Activated T-helper 9 cell treated with anti-CD3 and anti-CD28 coated beads, Interleukin-2, amount 50 U/mL, for 16 hours (primary cell): ENCODE measurements at places on chromosomes 5 and 9.

DNA sequence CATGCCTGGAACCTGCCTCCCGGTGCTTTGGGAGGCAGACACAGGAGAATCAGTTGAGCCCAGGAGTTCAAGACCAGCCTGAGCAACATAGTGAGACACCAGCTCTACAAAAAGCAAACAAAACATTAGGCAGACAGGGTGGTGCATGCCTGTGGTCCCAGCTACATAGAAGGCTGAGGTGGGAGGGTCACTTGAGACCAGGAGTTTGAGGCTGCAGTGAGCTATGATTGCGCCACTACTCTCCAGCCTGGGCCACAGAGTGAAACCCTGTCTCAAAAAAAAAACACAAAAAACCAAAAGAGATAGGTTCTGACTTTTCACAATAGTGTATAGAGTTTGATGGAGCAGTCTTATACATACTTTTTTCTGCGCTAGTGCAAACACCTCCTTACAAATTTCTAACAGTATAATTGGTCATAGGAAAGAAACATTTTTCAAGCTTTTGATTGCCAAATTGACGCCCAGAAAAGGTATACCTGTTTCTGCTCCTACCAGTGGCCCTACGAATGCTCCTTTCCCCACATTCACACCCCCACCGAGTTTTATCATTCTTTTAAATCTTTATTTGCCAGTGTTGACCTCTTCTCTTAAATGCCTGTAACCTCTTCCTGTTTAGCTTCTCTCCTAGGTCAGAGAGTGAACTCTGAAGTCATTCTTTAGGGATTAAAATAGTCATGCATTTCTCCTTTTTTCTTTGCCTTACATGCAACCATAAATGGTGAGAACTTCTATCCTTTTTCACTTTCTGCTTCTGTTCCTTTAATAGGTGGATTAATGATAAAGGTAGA is 7.5 kb downstream of the DOCK8 start:
- no peak for DNase-seq

DNA sequence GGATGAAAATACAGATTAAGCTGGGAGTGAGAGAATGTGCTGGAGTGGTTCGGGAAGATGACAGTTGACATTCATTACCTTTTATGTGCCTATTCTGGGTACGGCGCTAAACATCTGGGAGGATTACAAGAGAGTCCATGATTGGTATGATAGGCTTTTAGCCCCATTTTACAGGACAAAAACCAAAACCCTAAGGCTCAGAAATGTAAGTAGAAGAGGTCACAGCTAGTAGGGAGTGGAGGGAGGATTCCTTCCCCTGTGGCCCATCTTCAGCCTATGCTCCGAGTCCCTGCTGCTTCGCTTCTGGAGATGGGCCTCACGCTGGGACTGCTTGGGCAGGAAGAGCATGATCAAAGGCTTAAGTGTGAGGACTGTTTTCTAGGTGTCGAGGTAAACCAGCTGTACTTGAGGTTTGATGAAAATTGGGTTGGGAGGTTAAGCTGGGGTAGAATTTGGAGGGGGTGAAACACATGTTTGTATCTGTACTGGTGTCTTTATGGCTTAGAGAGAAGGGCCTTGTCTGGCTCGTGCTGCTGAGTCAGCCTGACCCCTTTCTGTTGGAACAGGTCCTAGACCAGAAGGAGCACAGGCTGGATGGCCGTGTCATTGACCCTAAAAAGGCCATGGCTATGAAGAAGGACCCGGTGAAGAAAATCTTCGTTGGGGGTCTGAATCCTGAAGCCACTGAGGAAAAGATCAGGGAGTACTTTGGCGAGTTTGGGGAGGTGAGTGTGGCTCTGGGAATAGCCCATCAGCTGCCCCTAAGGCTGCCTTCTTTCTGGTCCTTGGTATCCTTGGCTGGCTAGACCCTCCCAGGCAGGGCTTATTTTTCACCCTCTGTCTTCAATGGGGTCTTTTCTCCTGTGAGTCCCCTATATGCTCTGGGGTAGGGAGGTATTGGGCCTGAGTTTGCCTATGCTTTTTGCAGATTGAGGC is 2.1 kb downstream of the HNRNPAB start:
- DNase-seq = no peak

GRCh38 chr9:13983607-13984006 is 330.3 kb downstream of the NFIB start:
- no peak for DNase-seq

- DNase-seq = no peak
Observed at GRCh38 chr9:134349936-134350335, 23.7 kb downstream of the RXRA start.

DNA sequence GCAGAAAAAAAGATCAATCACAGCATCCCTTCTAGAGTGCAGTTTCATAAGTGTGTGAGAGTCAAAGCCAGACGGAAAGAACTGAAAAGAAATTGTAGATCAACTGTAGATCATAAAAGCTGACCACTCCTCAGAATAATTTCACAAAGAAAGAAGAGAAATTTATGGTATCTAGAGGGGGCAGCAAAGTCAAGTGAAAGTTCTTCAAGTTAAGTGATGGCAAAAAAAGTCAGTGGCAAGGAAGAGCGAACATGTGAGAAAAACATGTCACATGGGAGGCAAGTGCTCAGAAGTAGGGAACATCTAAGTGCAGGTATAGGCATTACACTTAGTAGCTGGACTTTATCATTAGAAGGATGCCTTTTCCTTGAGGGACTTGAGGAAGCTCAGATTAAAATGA is 245.1 kb upstream of the ISL1 start:
- DNase-seq = no peak

GRCh38 chr9:110427497-110428104 is 89.9 kb upstream of the TXNDC8 start:
- DNase-seq = no peak
